ENCODE measurements at places on chromosomes 16 and 17. TPM values are rescaled to one million over a fixed set of nuclear protein-coding genes. Genes with fewer than 3 reads are reported as not detected.

- no peak for DNase-seq
Measured at GRCh38 chr16:55834049-55834448, 1.2 kb upstream of the CES1 start.

- DNase-seq, result peak; percentile 86
Measured at GRCh38 chr16:30805370-30806169, 18.6 kb upstream of the ZNF629 start.

DNA sequence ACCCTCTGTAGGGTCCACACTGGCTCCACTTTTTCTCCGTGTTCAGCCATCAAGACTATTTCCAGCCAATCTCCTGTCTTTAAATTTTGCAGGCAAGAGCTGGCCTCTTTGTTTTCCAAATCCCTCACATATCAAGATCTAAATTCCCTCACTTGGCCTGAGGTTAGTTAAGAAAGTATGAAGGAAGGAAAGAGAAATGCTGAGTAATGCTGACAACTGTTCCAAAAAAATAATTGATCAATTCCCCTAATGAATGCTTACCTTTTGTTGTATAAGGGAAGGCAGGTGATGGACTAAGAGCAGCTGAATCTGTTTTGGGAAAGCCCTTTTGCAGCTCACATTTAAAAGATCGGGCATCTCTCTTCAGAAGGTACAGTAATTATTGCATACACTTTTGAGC, 105.1 kb upstream of the KCNJ16 start:
- no peak for DNase-seq

- DNase-seq, result no peak
Measured at GRCh38 chr17:77726549-77727006, 231.9 kb upstream of the TNRC6C start.

- DNase-seq, result peak; percentile 27
Measured at GRCh38 chr16:14354561-14355351, 275.3 kb downstream of the PARN start.

GRCh38 chr17:6797718-6798351, 21.8 kb downstream of the FBXO39 start:
- DNase-seq, result no peak

The PPY gene
- total RNA-seq, result not detected

The CCL1 gene
- total RNA-seq, result not detected

The ZNF385C gene
- 1.2 TPM for total RNA-seq

All from umbilical cord (tissue), 2 donors.